ENCODE measurements at places on chromosomes 12 and 14.

DNA sequence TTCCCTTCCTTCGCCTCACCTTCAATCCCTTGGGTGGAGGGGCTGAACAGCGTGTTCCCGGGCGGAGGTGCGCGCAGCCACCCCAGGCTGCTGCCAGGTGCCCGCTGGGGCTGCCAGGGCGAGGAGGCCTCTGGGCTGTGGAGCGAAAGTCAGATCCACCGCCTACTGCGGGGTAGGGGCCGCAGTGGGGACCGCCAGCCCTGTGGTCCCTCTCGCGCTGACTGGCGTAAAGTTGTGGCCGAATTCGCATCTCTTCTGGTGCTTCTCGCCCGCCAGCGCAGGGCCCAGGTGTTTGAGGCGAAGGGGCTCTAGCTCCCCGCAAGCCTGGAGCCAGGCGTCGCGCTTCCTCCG is 6.9 kb upstream of the HOXC4 start:
- no peak for DNase-seq

DNA sequence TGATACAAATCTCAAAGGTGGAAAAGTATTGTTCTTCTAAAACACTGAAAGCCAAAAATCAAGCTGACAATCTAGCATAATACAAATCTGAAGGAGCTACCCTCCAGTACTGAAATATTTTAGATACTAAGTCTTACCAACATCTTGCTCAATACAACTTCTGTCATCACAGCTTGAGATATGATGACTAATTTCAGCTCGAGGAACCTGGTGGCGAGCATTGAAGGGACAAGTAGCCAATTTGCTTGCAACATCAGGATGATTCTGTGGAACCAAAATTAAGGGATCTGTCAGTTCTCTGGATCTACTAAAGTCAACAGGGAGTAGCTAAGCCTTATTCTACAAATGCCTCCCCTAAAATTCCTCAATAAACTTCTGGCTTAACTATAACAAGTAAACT is 10.4 kb downstream of the GTSF1 start:
- no peak for DNase-seq

GRCh38 chr14:103348154-103348553 is 14.1 kb downstream of the EIF5 start:
- no peak for DNase-seq

DNA sequence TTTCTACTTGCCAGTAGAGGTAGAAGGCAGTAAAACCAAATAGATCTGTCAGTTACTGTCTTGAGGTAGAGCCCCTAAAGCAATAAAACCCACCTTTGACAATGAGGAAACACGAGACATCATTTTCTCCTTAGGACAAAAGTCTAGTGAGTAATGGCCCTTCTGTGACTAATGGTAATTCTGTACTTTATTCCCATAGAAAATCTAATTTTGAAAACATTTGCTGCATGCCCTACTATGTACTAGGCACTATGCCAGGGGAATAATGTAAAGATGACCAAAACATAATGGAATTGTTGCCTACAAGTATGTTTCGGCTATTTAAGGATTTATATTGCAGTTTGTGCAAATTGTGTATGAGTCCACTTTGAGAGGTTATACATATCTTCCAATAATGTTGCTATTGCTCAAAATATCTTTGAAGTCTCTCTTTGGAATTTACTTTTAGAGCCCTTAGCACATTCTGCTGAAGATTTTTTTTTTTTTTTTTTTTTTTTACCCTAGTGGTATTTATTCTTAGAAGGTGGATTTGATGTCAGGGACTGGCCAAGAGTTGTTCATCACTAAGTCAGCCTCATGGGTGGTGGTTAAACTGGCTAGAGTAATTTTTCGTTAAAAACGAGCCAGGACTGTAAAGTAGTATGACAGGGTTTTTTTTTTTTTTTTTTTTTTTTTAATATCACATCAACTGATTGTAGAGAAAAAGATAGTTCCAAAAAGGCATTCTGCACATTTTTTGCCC is 109.7 kb downstream of the CRADD start:
- no peak for DNase-seq

- DNase-seq = no peak
Measured at GRCh38 chr12:2084553-2085296, 31.9 kb downstream of the CACNA1C start.

Measured in NCI-H187 treated with DMSO at 0.1 percent for 48 hours (cell line).